Caco-2 (cell line): ENCODE measurements at places on chromosomes 6 and 20. TPM values are rescaled to one million over a fixed set of nuclear protein-coding genes. Genes with fewer than 3 reads are reported as not detected.

Gene SAMD10
- 13.4 and 13.6 TPM in 2 replicates for total RNA-seq

- DNase-seq, result peak; percentile 84
- no peaks in the 10 kb centered on the region for H3K36me3 ChIP-seq
- H3K27ac ChIP-seq, result no peak overlapping the region
Observed at GRCh38 chr20:11676630-11677287, 240.9 kb upstream of the BTBD3 start.

- DNase-seq, result no peak
- no peaks in the 10 kb centered on the region for H3K36me3 ChIP-seq
- no peaks in the 10 kb centered on the region for H3K27me3 ChIP-seq
Observed at GRCh38 chr6:37104824-37105147, 65.2 kb upstream of the PIM1 start.

Gene SCUBE3
- 1.3 and 1.5 TPM in 2 replicates for total RNA-seq

- no peaks in the 10 kb centered on the region for H3K27me3 ChIP-seq
- DNase-seq, result no peak
- H3K4me3 ChIP-seq, result no peak overlapping the region
Observed at GRCh38 chr20:13231031-13231752, 10.1 kb downstream of the ISM1 start.

- DNase-seq, result no peak
- no peaks in the 10 kb centered on the region for H3K27me3 ChIP-seq
- H3K4me1 ChIP-seq, result peaks cover 61% of the 10 kb centered on the region
- no peaks in the 10 kb centered on the region for H3K36me3 ChIP-seq
Observed at GRCh38 chr6:56689114-56689513, 46.4 kb upstream of the DST start.

- H3K4me1 ChIP-seq, result no peaks in the 10 kb centered on the region
- no peak overlapping the region for H3K4me3 ChIP-seq
- no peaks in the 10 kb centered on the region for H3K36me3 ChIP-seq
- no peak overlapping the region for H3K27ac ChIP-seq
- no peaks in the 10 kb centered on the region for H3K27me3 ChIP-seq
- no peak for DNase-seq
Observed at GRCh38 chr6:16533210-16533609, 228.1 kb downstream of the ATXN1 start.

- DNase-seq, result no peak
- H3K27ac ChIP-seq, result no peak overlapping the region
- H3K4me3 ChIP-seq, result no peak overlapping the region
- H3K36me3 ChIP-seq, result no peaks in the 10 kb centered on the region; the same call in 1 of the 2 replicates
- H3K27me3 ChIP-seq, result no peaks in the 10 kb centered on the region
Observed at GRCh38 chr6:42275376-42276033, 57.8 kb upstream of the MRPS10 start.

Gene ZFP57
- total RNA-seq, result not detected in 2 replicates

- DNase-seq, result no peak
- no peaks in the 10 kb centered on the region for H3K4me1 ChIP-seq
- no peaks in the 10 kb centered on the region for H3K27me3 ChIP-seq
- H3K36me3 ChIP-seq, result peaks cover 2% of the 10 kb centered on the region; the same call in 1 of the 2 replicates
- H3K4me3 ChIP-seq, result no peak overlapping the region
Observed at GRCh38 chr6:5435449-5435848, 174.1 kb downstream of the FARS2 start.

DNA sequence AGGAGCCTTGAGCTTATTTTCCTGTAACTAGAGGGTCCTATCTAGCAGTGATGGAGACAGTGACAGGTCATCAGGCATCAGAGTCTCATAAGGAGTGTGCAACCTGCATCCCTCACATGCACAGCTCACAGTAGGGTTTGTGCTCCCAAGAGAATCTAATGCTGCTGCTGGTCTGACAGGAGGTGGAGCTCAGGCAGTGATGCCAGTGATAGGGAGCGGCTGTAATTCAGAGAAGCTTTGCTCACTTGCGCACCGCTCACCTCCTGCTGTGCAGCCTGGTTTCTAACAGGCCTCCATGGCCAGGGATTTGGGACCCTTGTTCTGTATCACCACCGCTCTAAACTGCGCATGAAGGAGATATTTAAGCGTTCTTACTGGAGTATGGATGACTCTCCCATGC, 5.3 kb downstream of the KIF25 start:
- H3K36me3 ChIP-seq, result no peaks in the 10 kb centered on the region
- H3K4me3 ChIP-seq, result no peak overlapping the region
- H3K4me1 ChIP-seq, result no peaks in the 10 kb centered on the region
- no peak for DNase-seq
- no peak overlapping the region for H3K27ac ChIP-seq
- no peaks in the 10 kb centered on the region for H3K27me3 ChIP-seq

DNA sequence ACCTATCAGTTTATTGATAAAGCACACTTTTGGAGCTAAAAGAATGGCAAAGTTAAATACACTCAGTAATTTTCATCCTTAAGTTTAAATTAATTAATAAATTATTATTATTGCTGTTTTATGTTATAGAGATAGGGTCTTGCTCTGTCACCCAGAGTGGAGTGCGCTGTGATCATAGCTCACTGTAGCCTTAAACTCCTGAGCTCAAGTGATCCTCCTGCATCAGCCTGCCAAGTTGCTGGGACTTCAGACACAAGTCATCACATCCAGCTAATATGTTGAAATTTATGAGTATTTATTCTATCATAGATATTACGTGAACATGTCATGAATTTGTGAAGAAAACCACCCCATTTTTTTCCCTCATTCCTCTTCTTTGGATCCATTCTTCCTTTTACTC, 64.2 kb downstream of the GJA1 start:
- H3K27ac ChIP-seq, result no peak overlapping the region
- no peak for DNase-seq
- H3K4me1 ChIP-seq, result peaks cover 8% of the 10 kb centered on the region
- no peak overlapping the region for H3K4me3 ChIP-seq
- no peaks in the 10 kb centered on the region for H3K27me3 ChIP-seq
- no peaks in the 10 kb centered on the region for H3K36me3 ChIP-seq

GRCh38 chr6:142816031-142816430, 128.9 kb downstream of the HIVEP2 start:
- H3K4me3 ChIP-seq, result no peak overlapping the region
- DNase-seq, result no peak
- H3K4me1 ChIP-seq, result no peaks in the 10 kb centered on the region
- H3K27me3 ChIP-seq, result no peaks in the 10 kb centered on the region
- H3K36me3 ChIP-seq, result no peaks in the 10 kb centered on the region
- H3K27ac ChIP-seq, result no peak overlapping the region

DNA sequence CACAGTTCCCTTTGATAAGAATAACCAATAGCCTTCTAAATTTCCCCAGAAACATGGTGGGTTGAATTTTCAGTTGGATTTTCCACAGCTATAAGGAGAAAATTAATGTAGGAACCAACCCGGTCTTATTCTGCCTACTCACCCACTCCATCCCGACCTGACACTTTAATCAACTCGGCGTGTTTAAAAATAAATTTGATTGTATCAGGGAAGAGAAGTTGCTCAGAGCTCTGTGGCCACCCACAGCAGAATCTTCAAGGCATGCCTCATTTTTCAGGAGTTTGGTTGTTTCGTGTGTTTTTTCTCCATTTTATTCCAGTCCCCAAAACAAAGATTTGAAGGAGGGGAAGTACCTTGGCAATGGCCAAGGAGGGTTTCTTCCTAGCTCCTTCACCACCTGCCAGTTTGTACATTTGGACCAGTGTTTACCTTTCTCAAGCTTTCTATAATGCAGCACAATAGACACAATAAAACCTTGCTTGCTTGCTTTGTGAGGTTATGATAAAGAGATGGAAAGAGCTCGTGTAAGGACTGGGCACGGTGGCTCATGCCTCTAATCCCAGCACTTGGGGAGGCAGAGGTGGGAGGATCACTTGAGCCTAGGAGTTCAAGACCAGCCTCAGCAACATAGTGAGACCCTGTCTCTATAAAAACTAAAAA, 297.2 kb upstream of the JARID2 start:
- no peaks in the 10 kb centered on the region for H3K27me3 ChIP-seq
- DNase-seq, result no peak
- H3K36me3 ChIP-seq, result no peaks in the 10 kb centered on the region
- H3K4me1 ChIP-seq, result no peaks in the 10 kb centered on the region

- H3K36me3 ChIP-seq, result peaks cover 26% of the 10 kb centered on the region
- peak overlapping the region; percentile 1 for H3K27ac ChIP-seq
- no peaks in the 10 kb centered on the region for H3K4me1 ChIP-seq
- no peak for DNase-seq
Observed at GRCh38 chr6:43781941-43782704, 12.1 kb downstream of the VEGFA start.

DNA sequence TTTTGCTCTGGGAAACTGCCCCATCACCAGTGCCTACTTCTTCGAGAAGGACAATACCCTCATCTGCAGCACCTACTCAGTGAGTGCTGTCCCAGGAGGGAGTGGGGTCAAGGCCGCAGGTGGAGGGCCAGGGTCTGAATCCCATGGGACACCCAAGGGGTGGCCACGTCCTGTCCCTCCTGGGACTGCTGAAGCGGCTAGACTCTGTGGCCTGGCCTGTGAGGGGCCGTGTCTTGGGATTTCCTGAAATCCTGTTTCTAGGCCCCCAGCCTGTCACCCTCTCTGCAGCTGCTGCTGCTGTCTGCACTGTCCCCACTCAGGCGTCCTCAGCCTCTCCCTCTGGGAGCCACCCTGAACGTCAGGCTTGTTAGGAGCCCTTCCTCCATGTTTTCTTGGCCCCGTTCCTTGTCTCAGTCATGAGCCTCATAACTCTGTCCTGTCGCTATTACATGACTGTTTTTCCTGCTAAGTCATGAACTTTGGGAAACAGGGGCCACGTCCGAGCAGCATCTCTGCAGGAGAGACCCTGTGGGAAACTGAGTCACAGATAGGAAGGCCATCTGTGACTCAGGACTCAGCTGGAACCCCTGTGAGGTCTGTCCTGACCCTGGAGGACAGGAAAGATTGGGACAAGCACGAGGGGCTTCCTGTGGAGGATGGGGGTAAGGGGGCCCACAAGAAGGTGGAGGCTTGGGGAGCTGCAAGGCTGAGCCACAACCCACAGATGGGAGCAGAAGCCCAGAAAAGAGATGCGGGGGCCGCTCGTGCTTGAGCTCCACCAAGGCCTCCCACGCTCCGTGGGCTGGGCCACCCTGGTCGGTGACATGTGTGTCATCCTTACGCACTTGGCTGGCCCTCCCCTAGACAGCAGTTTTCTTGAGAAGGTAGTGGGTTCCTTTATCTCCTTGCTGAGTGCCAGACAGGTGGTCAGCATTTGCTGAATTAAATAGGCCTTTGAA, 49.9 kb downstream of the EFCAB8 start:
- H3K27ac ChIP-seq, result no peak overlapping the region
- no peak overlapping the region for H3K4me3 ChIP-seq
- no peaks in the 10 kb centered on the region for H3K4me1 ChIP-seq
- no peaks in the 10 kb centered on the region for H3K36me3 ChIP-seq

Gene RUNX2
- total RNA-seq, result not detected in 2 replicates

- H3K36me3 ChIP-seq, result no peaks in the 10 kb centered on the region
- no peak for DNase-seq
- H3K27me3 ChIP-seq, result no peaks in the 10 kb centered on the region
- no peak overlapping the region for H3K27ac ChIP-seq
Observed at GRCh38 chr20:19453410-19453809, 241.0 kb downstream of the SLC24A3 start.

DNA sequence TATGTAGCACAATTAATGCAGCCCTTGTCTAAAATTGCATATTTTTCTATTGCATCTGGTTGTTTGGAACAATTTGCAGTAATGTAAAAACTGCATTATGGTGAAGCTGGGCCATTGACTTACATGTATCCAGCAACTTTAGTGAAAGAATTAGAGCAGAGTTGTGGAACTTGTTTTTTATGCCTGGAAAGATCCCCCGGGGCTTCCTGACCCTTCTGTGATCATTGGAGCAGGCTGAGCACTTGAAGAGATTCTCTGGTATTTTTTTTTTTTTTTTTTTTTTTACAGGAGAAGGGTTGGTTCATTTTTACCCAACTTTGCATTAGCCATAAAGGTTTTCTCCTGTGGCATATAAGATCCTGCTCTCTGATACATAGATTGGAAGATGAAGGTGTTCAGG, 45.0 kb downstream of the LIN28B start:
- DNase-seq, result peak; percentile 13
- no peak overlapping the region for H3K4me3 ChIP-seq
- no peaks in the 10 kb centered on the region; the same call in 1 of the 2 replicates for H3K4me1 ChIP-seq
- H3K27ac ChIP-seq, result no peak overlapping the region
- no peaks in the 10 kb centered on the region for H3K27me3 ChIP-seq
- no peaks in the 10 kb centered on the region for H3K36me3 ChIP-seq

Gene FLRT3
- total RNA-seq, result 98.2 and 107 TPM in 2 replicates

Gene PEX6
- total RNA-seq, result 6.9 and 8.2 TPM in 2 replicates

- peak overlapping the region; percentile 45 for H3K27ac ChIP-seq
- H3K4me3 ChIP-seq, result no peak overlapping the region
- H3K27me3 ChIP-seq, result no peaks in the 10 kb centered on the region
Observed at GRCh38 chr6:13273931-13274706, 54.2 kb downstream of the TBC1D7 start.

Gene CALHM6
- not detected in 2 replicates for total RNA-seq

DNA sequence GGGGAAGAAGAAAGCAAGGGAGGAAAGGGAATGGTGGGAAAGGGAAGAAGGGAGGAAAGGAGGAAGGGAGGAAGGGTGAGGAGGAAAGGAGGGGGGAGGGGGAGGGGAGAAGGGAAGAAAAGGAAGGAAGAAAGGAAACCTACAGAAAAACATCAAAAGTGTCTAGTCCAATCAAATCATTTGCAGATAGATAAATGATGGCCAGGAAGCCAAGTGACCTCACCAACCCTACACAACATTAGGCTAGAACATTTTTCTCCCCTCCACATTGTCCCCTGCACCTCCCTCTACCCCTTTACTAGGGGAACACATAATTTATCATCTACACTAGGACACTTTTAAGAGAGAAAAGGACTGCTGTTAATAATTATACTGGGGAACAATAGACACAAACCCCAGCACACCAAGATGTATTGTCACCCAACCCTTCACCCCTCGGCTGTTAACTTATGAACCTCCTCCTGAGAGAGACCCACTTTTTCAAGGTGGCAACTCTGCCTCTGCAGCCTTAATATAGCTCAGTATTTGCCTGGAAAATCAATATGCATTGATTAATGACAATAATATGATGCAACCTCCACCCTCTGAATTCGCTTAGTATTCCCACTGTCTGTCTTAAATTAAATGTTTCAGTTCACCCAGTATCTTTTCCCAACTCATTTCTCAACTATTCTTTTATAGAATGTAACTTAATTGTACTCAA, 231.2 kb downstream of the PTPRT start:
- H3K27me3 ChIP-seq, result no peaks in the 10 kb centered on the region
- H3K4me1 ChIP-seq, result no peaks in the 10 kb centered on the region
- no peak for DNase-seq
- H3K4me3 ChIP-seq, result no peak overlapping the region
- no peaks in the 10 kb centered on the region for H3K36me3 ChIP-seq
- no peak overlapping the region for H3K27ac ChIP-seq

DNA sequence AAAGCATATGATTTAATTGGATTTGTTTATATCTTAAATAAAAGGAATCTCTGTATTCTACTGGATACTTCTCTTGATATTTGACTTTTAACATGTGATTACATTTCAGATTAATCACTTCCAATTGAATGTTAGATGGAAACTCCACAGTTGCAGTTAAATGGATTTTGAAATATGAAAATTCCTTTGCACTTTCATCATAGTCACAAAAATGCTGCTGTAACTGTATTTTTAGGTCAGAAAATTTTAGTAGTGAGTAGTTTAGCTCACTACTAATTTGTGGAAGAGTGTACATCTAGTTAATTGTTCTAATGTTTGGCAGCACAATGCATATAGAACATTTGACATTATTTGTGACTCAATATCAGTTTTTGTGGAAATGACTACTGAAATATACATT, 26.8 kb downstream of the PTCHD4 start:
- H3K27ac ChIP-seq, result no peak overlapping the region
- no peaks in the 10 kb centered on the region for H3K36me3 ChIP-seq
- no peak for DNase-seq
- no peak overlapping the region for H3K4me3 ChIP-seq
- H3K4me1 ChIP-seq, result no peaks in the 10 kb centered on the region
- no peaks in the 10 kb centered on the region for H3K27me3 ChIP-seq

- H3K4me1 ChIP-seq, result peaks cover 4% of the 10 kb centered on the region; the same call in 1 of the 2 replicates
- no peak overlapping the region for H3K4me3 ChIP-seq
- H3K36me3 ChIP-seq, result peaks cover 3% of the 10 kb centered on the region
- H3K27me3 ChIP-seq, result no peaks in the 10 kb centered on the region
Observed at GRCh38 chr6:36104836-36105235, 25.5 kb upstream of the MAPK13 start.

Gene TINAG
- total RNA-seq, result not detected in 2 replicates
